ENCODE measurements at places on chromosomes 6 and 20.

GRCh38 chr6:27866357-27867050, 45.7 kb downstream of the OR2B2 start:
- DNase-seq = no peak

- DNase-seq = no peak
Measured at GRCh38 chr6:79949233-79949632, 1.9 kb upstream of the ELOVL4 start.

- DNase-seq = no peak
Measured at GRCh38 chr6:112032728-112033127, 21.2 kb upstream of the CCN6 start.

GRCh38 chr6:83432636-83433035, 1.8 kb upstream of the ME1 start:
- DNase-seq = no peak

- DNase-seq = no peak
Measured at GRCh38 chr6:73586416-73586974, 65.7 kb upstream of the EEF1A1 start.

- no peak for DNase-seq
Measured at GRCh38 chr6:65064844-65065243, 642.2 kb downstream of the EYS start.

- DNase-seq = no peak
Measured at GRCh38 chr20:1831606-1832005, 63.6 kb upstream of the SIRPA start.

GRCh38 chr6:156919814-156920369, 142.7 kb downstream of the ARID1B start:
- DNase-seq = no peak

DNA sequence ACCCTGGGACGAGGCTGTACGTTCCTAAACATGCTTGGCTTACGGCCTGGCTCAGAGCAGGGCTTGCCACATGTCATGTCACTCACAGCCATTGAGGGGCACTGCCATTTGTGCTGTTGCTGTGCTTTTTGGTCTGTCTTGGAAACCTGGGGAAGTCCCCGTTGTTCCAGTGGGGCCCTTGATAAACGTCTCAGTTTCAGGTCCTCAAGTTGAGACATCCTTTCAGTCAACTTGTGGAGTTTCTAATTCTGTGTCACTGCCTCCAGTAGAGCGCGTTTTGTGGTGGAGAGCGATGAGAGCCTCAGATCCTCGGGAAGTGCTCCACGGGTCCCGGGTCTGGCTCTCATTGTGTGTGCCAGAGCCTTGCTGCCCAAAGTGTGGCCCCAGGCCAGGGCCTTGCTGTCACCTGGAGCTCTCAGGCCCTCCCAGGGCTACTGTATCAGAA, 43.0 kb upstream of the CCR6 start:
- DNase-seq = no peak

DNA sequence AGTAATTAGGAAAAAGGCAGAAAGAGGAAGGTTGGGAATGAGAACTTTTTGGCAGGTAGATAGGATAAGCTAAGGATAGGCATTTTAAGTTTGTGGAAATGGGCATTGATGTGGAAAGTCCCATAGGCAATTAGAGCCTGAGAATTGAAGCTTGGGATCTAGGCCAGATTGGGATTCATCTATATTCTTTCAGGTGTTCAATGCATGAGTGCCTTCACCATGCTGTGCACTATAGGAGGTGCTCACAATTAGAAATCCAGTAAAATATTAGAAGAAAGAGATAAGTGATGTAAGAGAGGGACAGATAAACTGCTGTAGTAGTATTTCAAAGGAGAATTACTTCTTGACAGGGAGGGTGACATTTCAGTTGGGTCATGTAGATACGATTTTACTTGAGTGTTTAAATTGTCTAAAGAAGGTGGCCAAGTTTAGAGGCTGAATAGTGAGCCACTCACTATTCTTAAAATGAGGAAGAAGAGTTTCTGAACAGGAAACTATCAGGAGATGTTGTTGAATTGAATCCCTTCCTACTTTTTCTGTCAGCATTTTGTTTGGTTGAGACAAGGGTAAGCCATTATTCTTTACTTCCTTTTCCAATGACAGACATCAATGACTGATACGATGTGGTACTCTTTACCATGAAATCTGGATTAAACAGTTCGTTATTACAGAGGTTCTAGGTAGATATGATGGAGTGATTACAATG, 31.0 kb upstream of the CTAGE9 start:
- no peak for DNase-seq

- no peak for DNase-seq
Measured at GRCh38 chr20:64113796-64114355, 6.5 kb upstream of the NPBWR2 start.

GRCh38 chr6:73258721-73259120, 4.3 kb downstream of the KHDC1 start:
- no peak for DNase-seq

- DNase-seq = peak; percentile 41
Measured at GRCh38 chr6:32413427-32414047, 6.6 kb upstream of the BTNL2 start.

DNA sequence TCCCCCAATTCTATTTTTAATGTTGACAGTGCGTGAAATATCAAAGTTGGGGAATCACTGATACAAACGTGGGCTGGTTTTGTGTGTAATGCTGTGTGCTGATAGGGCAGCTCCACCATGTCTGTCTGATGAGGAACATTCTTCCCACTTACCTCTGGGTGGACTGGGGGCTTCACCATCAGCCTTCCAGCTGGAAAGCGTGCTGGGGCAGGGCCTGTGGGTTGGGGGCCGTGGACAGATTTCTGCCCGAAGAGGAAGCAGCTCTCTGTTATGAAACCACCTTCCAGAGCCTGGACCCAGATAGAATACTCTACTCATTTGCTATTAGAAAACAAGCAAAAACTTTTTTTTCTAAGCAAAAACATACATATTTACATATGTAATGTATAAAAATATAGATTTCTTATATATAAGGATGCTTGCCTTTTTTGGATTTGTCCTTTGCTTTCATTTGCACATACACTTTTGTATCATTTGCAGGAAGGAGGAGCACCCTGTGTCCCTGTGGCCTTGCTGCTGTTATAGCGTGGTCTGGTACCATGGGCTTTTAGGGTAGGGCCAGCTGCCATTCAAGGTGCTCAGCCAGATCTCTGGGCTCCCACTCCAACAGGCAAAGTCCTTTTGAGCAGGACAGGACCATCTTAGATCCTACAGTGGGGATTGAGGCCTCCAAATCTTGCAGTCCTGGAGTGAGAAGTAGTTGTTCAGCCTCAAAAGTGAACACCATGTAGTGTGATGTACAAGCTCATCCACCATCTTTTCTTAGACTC, 48.1 kb downstream of the DUSP22 start:
- DNase-seq = no peak

GRCh38 chr6:28981431-28981832, 23.7 kb downstream of the ZNF311 start:
- DNase-seq = no peak

GRCh38 chr6:15301179-15302006, 55.5 kb downstream of the JARID2 start:
- no peak for DNase-seq

GRCh38 chr6:112383191-112383590, 36.1 kb downstream of the RFPL4B start:
- no peak for DNase-seq

DNA sequence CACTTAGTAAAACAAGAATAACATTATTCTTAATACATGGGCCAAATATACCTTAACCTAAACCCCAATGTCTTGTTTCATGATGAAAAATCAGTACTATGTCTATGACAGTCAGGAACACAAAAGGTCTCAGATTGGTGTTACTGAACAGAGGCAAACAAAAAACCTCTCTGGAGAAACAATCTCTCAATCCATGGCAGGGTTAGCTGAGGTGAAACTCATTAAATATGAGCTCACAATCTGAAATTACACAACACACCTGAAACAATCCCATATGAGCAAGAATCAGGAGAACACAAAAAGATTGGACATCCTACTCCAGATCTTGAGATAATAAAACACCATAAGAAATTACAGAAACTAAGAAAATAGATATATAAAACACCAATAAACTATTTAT, 6.5 kb upstream of the SLC17A4 start:
- no peak for DNase-seq

DNA sequence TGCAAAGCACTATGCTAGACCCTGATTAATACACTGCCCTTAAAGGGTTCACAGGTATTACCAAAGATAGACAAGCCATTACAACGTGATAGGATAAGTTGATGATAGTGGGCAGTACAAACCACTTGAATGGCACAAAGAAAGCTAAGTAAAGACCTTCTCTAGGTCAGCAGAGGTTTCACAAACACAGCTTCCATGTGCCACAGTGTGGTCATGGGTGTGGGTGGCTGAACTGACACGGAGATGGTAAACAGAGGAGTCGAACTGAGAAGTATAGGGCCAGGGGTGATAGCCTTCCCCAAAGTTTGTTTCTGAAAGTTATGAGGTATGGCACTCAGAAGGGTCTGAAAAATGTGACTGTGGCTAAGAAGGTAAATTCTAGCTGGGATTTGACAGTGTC, 4.3 kb downstream of the ZBTB9 start:
- DNase-seq = no peak

DNA sequence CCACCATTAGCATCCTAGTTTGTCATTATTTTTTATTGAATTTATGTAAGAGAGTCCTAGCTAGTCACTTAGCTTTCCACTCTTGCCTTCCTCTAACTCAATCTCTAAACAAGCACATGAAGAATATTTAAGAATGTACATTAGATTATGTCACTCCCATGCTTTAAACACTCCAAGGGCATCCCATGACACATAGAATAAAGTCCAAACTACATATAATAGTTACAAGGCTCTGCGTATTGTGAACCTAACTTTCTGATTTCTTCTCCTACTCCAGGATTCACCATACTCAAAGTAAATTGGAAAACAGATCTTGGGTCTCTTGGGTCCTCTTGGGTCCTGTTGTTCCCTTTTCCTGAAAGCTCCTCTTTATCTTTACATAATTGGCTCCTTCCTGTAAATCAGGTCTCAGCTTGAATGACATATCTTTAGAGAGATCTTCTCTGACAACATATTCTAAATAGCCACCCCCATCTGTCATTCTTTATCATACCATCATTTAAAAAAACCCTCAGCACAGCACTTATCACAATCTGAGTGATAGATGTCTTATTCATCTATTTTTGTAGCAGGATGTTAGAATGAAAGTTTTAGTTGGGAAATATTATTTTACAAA, 1042.4 kb upstream of the FLRT3 start:
- DNase-seq = no peak

GRCh38 chr6:116945809-116946208, 68.8 kb downstream of the RFX6 start:
- DNase-seq = no peak

GRCh38 chr6:16602035-16602434, 159.2 kb downstream of the ATXN1 start:
- DNase-seq = peak; percentile 46

GRCh38 chr20:33875055-33875454, 63.9 kb downstream of the CHMP4B start:
- peak; percentile 49 for DNase-seq

DNA sequence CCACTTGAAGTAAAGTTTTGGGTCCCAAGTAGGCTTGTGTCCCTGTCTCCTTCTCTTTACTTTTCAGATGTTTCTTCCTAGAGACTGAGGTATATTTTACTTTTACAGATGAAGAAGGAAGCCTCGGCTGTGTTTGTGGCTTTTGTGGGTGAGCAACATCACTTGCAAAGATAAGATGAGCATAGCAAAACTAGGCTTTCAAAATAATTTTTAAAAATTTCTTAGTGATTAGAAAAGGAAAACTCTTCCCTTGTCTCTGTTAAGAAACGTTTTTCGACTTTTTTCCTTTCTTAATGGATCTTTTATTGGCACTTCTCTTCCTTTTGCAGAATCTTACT, 7.6 kb downstream of the PTPN1 start:
- DNase-seq = no peak

DNA sequence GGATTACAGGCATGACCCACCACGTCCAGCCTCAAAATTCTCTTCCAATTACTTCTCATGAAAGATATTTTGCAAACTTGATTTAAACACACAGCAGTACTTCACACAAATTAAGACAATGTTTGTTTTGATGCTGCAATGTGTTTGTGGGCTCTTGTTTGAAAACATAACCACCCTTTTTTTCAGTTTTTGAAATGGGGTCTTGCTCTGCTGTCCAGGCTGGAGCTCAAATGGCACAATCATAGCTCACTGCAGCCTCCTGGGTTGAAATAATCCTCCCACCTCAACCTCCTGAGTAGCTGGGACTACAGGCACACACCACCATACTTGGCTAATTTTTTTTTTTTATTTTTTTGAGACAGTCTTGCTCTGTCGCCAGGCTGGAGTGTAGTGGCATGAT, 31.0 kb downstream of the STAU1 start:
- DNase-seq = no peak

DNA sequence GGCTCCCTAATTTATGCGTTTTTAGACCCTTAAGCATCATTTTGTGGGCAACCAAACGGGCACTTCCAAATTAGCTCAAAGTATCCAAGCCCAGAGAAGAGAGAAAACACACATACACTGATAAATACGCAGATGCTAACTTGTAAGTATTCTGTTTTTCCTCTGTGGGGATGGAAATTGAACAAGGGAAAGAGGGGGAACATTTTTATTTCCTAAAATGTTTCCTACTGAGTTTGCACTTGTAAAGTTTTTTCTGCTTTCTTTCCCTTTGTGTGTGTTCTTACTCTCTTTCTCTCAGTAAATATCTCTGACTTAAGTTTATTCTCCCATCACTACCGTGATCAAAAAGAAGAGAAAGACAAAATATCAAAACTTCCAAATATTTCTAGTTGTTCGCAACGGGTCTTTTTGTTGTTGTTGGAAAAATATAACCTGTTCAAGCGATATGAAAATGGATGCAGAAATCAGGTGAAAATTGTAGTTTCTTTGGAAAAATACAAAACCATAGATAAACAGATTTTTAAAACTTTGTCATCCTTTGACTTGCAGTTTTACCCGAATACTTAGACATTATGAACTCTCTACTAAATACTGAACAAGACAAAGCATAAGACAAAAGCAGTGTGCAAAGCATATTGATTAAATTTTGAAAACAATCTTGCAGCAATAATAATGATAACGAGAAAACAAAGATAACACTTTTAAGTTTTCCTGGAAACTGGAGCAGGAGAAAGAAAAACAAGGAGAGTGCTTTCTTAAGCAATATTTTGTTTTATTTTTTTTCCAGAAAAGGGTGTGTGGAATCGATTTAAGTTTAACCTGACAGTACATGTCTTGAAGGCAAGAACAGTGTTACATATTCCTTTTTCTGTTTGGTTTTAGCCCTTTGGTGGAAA, 1.0 kb upstream of the NKX2-4 start:
- no peak for DNase-seq

DNA sequence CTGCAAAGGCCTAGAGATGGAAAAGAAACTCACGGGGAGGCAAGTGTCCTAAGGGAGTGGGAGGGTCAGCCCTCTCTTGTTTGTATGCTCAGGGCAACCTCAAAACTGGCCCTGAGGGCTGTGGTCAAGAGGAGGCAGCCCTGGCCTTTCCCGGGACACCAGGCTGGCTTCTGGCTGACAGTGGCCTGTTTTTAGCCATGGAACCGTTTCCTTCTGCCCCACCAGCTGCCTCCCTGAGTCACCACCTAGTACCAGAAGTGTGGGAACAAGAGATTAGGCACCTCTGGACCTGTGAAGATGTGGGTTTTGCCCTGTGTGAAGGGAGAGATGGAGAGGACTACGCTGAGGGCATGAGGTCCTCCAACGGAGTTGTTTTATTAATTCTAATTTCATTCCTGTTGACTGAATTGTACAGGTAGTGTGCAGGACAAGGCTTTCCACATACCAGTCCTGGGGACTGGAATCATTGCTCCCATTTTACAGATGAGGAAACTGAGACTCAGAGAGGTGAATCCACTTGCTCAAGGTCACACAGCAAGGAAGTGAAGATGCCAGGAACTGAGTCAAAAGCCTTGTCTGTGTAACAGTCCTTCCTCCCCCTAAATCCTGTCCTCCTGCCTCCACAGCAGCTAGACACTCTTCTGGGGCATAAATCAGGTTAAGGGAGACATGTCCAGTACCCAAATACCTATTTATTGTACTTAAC, 5.5 kb downstream of the FOXS1 start:
- DNase-seq = no peak
